IPS DF 6.9 (cell line): ENCODE measurements at places on chromosomes 12 and 14.

DNA sequence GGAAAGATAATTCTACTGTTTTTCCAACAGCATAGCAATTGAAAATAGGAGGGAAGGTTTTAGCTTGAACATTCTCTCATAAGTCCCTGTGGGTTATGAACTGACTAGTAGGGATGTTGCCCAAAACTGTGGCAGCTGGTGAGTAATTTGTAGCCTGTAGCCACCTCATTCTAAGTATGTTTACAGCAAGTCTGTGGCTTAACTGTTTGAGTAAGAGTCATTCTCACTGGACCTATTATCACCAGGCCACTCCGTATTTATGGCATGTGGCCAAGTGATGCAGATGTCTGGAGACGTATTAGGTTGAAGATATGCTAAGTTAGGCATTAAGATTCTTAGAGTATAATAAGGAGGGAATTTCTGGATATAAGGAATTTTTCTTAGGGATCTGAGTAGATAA is 458.3 kb downstream of the ETNK1 start:
- H3K36me3 ChIP-seq, result no peaks in the 10 kb centered on the region
- H3K4me1 ChIP-seq, result no peaks in the 10 kb centered on the region
- DNase-seq, result no peak
- no peak overlapping the region for H3K4me3 ChIP-seq

GRCh38 chr12:292186-292585 is 29.6 kb upstream of the SLC6A13 start:
- H3K27ac ChIP-seq, result no peak overlapping the region
- H3K4me3 ChIP-seq, result no peak overlapping the region
- no peak for DNase-seq
- no peaks in the 10 kb centered on the region for H3K4me1 ChIP-seq
- peaks cover 2% of the 10 kb centered on the region; the same call in 1 of the 2 replicates for H3K36me3 ChIP-seq
- H3K27me3 ChIP-seq, result no peaks in the 10 kb centered on the region

- H3K4me3 ChIP-seq, result no peak overlapping the region
- H3K27ac ChIP-seq, result no peak overlapping the region
- no peaks in the 10 kb centered on the region for H3K4me1 ChIP-seq
- no peaks in the 10 kb centered on the region for H3K36me3 ChIP-seq
- H3K27me3 ChIP-seq, result no peaks in the 10 kb centered on the region
These were observed 18.0 kb downstream of the MFAP5 start for GRCh38 chr12:8644345-8645248.

DNA sequence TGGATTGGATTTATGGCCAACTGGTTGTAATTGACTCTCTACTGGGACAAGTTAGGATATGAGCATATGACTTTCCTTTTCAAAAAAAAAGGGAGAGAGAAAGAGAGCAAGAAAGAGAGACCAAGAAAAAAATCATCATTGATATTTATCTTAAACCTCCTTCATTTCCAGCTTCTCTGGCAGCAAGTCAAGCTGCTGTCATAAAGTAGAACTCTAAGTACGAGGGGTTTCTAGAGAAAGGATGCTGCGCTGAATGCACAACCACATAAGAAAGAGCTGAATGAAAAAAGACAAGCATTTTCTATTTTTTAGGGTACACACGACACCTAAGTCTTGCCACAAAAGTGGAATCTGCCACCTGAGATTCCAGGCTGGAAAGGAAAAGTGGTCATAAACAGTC is 182.6 kb downstream of the SLC25A21 start:
- no peaks in the 10 kb centered on the region for H3K36me3 ChIP-seq
- no peaks in the 10 kb centered on the region for H3K4me1 ChIP-seq
- no peak overlapping the region for H3K4me3 ChIP-seq
- no peak overlapping the region for H3K27ac ChIP-seq
- DNase-seq, result no peak
- no peaks in the 10 kb centered on the region for H3K27me3 ChIP-seq

DNA sequence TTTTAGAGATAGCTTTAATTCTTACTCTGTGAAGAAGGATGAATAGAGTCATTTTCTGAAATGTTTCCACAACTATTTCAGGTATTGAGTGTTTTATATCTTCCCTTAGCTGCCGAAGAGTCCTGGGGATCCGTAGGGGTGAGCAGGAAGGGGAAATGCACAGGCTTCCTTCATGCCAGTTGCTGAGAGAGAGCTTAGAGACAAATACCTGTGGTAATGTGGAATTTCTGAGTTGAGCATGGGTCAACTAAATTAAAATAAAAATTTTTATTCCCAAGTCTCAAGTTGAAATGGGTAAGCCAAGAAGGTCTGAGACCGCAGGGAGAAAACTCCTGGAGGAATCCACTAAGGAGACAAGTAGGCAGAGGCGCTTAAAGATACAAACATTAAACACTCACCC is 185.7 kb downstream of the DAD1 start:
- no peaks in the 10 kb centered on the region for H3K27me3 ChIP-seq
- H3K4me1 ChIP-seq, result peaks cover 1% of the 10 kb centered on the region; the same call in 1 of the 2 replicates
- no peak overlapping the region for H3K4me3 ChIP-seq
- no peak overlapping the region for H3K27ac ChIP-seq

GRCh38 chr12:77833329-77833728 is 2.6 kb downstream of the NAV3 start:
- no peaks in the 10 kb centered on the region for H3K36me3 ChIP-seq
- no peak overlapping the region for H3K27ac ChIP-seq
- no peak for DNase-seq
- H3K4me3 ChIP-seq, result no peak overlapping the region
- H3K4me1 ChIP-seq, result no peaks in the 10 kb centered on the region

DNA sequence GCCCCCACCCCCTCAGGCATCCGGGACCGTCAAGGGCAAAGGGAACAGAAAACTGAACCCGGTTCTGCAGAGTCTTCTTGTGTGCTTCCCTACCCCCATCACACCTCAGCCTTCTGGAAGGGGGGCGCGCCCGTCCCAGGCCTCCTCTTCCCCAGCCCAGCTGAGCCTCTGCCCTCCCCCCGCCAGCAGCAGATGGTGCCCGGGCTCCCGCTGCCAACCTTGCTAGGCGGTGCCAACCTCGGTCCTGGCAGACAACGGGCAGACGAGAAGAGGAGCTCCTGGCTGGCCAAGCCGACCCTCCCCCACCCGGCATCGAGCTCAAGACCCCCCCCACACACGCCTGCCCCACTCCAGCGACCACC is 8.7 kb downstream of the STAC3 start:
- H3K27ac ChIP-seq, result no peak overlapping the region
- no peaks in the 10 kb centered on the region for H3K36me3 ChIP-seq
- H3K4me1 ChIP-seq, result peaks cover 16% of the 10 kb centered on the region
- peaks cover 41% of the 10 kb centered on the region for H3K27me3 ChIP-seq
- peak overlapping the region; percentile 38; the same call in 1 of the 2 replicates for H3K4me3 ChIP-seq

DNA sequence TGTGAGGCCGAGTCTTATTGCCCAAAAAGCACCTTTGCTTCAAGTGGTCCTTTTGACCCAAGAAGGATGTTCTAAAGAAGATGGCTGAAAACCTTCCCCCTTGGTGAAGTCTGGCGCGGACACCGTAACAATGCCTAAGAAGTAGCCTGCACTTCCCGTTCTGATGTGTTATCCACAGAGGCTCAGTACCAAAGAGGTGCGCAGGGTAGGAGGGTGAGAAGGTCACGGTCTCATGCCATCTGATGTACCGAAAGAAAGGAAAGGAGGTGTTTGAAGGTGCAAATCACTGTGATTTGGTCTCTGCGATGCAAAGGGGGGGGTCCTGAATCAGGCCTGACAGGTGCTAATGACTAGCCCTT is 9.9 kb downstream of the PEBP1 start:
- no peak overlapping the region for H3K4me3 ChIP-seq
- DNase-seq, result no peak
- no peaks in the 10 kb centered on the region for H3K27me3 ChIP-seq
- H3K27ac ChIP-seq, result no peak overlapping the region
